ENCODE measurements at places on chromosomes 4 and X. TPM values are rescaled to one million over a fixed set of nuclear protein-coding genes. Genes with fewer than 3 reads are reported as not detected.

The GIMD1 gene
- not detected for total RNA-seq

The ANOS1 gene
- total RNA-seq: 15.3 TPM

The UGT2B15 gene
- not detected for total RNA-seq

DNA sequence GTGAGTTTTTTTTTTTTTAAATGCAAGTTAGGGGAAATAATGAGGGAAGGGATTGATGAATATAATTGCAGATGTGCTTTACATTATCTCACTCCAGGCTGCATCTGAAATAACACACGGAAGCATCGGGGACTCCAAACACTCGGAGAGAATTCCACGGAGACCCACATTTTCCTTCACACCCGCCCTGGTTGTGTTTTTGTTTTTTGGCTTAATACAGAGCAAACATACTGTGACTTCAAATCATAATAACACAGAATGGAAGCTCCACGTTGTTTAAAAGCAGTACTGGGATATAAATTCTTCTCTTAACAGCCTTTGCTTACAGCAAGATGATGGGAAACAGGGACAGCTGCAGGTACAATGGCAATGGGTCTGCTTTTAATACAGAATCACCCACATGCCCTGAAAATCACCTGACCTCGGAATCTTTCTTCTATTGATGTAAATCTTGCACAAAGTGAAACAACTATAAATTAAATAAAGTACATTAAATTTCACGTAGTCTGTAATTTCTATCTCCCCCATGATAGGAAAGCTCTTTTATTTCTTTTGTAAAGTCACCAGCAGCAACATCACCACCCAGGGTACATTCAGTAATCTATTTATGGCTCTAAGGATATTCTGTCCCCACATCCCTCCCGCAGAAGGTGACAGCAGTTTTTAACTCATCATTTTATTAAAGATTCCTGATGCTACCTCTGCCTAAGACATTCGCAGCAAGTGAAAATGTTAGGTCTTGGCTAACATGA, 119.3 kb downstream of the ZNF827 start:
- DNase-seq: no peak

DNA sequence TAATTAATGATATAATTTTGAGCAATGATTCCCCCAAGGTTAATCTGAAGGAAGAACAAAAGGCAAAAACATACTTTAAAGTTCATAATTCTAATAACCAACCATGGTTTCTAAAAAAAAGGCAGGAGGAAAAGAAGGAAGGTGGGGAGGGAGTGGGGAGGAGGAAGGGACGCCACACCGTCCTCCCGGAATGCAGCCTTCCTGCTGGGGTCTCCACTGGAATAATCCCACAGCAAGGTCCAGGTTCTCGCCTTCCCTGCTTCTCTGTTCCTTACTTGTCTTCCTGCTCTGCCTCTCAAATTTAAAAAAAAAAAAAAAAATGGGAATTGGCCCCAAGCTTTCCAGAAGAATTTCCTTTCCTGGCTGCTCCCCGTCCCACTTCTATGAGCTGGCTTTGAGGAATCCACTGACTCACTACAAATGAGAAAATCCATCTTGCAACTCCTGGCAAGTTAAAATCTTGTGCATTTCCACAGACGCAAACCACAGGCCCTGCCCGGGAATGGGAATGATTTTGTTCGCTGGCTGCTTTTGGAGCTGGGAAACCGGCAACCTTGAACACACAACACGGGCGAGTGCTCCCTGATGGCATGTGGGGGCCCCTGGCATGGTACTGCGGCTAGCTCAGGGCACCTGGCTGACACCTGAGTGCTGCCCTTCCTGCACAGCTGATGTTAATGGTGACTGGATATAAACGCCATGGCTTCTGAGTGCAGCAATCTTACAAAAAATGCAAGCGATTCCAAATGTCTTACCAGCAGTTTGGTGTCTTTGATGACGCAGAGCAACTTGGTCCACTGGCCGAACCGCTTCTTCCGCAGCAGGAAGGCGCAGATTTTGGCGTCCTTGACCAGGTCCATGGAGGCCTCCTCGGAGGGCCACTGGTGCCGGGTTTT, 97.0 kb downstream of the AFAP1 start:
- DNase-seq: peak; percentile 100

DNA sequence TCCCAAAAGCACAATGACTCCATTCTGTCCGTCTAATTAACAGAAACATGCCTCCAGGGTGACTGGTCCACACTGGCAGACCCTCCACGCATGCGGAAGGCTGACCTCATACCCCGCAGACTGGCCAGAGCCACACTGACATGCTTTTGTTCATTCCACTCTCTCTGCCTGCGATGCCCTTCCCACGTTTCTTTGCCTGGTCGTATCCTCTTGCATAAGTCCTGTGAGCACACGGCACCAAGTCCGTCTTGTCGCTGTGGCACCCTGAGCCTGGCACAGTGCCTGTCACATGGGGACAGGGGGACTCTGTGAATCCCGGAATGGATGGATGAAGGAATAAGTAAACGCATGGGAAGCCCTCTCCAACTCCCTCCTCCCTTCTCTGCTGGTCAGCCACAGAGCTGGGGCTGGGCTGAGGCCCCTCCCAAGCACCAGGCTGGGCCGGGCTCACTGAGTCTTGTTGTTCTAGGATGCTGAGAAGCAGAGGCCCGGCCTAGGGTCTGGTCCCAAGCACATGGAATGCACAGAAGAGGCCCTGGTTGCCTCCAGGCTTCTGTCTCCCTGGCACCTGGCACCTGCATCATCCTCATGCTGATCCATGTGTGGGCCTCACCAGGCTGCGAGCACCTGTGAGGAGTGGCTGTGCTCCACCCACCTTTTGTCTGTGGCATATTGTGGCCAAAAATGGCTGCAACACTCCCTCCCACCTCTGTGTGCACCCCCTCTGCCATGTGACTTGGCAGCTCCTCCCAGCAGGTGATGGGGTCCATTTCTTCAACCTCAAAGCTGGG, 38.9 kb upstream of the C4orf50 start:
- no peak for DNase-seq

DNA sequence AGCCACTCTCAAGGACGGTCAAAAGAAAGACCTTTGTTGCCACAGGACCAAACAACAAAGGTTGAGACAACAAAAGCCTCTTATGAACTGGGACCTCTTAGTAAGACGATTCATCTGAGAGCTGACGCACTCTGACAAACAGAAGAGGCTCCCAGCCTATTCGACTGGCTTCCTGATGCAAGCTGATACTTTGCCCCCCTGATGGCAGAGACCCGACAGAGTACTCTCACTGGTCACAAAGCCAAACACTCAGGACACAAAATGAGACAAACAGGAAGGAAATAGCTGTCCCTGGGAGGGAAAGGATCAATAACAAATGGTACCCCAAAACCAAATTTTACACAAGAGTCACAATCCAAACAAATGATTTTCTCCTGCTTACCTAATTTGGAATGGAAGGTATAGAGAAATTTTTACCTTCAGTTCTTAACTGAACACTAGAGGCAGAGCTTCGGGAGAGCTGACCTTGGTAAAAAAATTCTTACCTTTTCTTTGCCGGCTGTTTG, 75.2 kb upstream of the PLAC8 start:
- DNase-seq: no peak

GRCh38 chr4:41569961-41570360, 32.0 kb downstream of the LIMCH1 start:
- no peak for DNase-seq

- DNase-seq: no peak
Measured at GRCh38 chr4:18664171-18664570, 642.6 kb upstream of the LCORL start.

DNA sequence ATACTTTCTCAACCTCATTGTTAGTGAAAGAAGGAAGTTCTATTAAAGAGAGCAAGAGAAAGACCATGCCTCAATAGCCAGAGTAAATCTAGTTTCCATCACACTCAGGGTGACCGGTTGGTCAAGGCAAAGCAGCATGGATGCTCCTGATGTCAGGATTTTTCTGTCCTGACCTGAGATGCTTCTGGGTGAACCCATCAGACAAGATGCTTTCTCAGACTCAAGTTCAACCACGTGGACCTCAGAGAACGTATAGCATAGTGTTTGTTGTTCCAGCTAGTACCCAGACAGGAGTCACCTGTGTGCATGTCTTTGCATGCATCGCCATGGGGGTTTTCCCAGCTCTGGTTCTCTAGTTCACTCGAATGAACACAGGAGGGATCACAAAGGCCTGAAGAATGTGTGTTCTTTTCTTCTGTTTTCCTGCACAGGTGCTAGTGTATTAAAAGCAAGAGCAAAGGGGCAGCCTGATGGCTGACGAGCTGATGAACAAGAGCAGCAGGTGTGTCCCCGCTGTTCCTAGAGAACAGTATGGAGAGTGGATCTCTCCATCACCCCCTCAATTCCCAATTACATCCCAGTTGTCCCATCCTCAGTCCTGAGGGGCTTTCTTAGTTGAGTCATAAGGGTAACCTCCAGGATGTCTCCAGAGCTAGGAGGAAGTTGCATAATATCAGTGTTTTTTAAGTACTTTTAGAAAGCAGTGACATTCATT, 110.5 kb upstream of the ENPP6 start:
- DNase-seq: no peak

GRCh38 chrX:150507251-150507856, 61.1 kb upstream of the MTM1 start:
- DNase-seq: no peak

The SLC10A6 gene
- not detected for total RNA-seq

DNA sequence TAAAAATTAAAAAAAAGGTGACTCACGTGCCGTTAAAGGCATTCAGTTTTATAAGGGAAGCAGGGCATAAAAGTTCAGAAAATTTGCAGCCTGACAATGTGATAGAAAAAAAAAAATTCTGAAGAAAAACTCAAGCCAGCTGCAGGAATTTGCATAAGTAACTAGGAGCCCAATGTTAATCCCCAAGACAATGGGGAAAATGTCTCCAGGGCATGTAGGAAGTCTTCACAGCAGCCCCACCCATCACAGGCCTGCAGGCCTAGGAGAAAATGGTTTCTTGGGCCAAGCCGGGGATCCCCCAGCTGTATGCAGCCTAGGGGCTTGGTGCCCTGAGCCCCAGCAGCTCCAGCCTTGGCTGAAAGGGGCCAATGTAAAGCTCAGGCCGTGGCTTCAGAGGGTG, 31.2 kb downstream of the CHM start:
- DNase-seq: no peak

DNA sequence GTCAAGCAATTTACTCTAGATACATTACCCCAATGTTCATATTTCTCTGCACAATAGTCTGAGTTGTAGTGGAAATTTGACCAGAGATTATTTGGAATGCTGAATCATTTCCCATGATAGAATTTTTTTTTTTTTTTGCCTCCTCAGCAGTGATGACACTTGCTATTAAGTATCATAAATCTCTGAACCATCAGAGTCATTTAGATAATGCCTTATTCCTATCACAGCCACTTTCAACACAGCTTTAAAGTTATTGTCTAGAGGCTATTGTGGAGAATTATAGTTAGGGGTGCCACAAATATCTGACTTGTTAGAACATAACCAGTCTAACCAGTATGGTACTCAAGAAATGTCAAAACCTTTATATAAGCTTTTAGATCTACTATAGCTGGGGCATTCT, 79.8 kb downstream of the LCORL start:
- DNase-seq: no peak

The BCOR gene
- 9.0 TPM for total RNA-seq

GRCh38 chrX:110442635-110443034, 84.0 kb downstream of the RTL9 start:
- peak; percentile 14 for DNase-seq

DNA sequence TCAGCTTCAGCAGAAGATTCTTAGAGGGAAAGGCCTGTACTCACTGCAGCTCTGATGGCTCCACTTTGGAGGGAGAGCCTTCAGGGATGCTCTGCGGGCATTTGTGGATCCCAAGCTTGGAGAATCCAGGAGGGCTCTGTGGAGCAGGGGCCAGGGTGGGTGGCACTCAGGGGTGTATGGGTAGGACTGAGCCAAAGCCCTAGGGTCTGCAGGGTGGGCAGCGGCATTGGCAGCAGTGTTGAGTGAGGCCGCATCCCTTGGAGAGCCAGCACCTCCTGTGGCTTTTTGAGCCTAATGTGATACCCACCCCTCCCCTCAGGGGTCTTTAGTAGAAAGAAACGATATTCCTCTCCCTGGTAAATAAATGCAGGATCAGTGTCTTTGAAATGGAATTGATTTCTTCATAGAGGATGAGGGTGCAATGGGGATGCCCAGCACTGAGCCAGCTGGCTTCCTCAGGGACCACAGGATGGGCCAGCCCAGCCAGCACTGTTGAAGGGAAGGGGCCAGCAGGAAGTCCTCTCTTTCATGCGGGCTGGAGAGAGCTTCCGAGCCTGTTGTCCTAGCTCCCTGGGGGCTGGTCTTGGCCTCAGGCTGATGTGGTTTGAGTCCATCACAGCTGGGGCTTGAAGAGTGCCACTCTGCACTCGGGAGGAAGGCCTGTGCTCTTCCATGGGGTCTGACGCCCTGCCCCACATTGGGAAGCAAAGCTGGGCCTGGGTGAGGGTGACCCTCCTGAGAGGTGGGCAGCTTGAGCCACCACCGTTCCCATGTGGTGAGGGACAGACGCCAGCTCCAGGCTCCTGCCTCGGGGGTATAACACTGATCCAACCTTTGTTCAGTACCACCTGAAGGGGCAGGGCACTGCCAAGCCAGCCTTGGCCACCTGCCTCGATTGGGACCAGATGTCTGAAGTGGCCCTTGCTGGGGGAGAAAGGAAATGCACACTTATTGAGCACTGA, 49.5 kb downstream of the PSAPL1 start:
- DNase-seq: no peak

DNA sequence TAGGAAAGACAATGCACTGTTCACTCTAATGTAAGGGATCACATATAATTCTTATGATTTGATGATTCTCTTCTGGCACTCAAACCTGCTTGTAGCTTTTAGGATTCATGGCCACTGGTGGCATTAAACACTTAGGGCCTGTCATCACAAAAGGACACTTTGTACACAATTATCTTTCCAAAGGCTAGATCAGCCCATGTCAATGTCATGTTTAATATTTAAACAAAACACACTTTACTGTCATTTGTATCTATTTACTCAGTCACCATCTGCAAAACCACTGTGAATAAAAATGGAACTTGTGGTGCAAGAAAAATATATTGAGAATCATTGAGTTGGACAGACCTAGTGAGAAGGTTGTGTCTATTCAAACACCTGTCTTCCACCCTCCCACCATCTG, 83.6 kb upstream of the TTC29 start:
- DNase-seq: no peak

- DNase-seq: no peak
Measured at GRCh38 chr4:32689518-32689917, 1969.3 kb downstream of the PCDH7 start.

The DDIT4L gene
- total RNA-seq: 0.14 TPM

- DNase-seq: no peak
Measured at GRCh38 chr4:53195815-53196661, 169.8 kb downstream of the SCFD2 start.

The GPM6B gene
- total RNA-seq: 21.5 TPM

Data from astrocyte (in vitro differentiated cells and primary cell).